Naive thymus-derived CD4-positive, alpha-beta T cell (primary cell): ENCODE measurements at places on chromosomes 4 and X. TPM values are rescaled to one million over a fixed set of nuclear protein-coding genes. Genes with fewer than 3 reads are reported as not detected.

The FHDC1 gene
- total RNA-seq: 0.08 and 0.10 TPM in 2 replicates

DNA sequence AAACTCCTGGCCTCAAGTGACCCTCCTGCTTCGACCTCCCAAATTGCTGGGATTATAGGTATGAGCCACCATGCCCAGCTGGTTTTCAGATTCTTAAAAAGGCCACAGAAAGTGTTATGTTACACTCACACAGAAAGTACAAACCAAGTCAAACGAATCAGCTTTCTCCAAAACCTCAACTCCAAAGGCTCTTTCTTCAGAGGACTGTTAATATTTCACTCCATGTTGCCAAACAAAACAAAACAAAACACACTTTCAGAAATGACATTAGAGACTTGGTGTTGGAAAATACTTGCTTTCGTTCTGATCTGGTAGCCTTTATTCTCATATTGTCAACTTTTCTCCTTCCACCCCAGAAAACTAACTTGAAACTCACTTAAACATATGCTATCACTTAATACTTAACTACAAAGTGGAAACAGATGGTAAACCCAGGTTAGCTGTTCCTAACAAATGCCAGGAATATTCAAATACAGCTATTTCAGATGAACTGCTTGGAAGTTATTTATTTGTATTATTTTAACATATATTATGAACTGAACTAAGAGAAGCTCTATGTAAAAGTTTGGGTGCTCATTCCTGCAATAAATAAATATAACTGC is 34.7 kb downstream of the RLIM start:
- H3K4me3 ChIP-seq: no peak overlapping the region
- no peak for DNase-seq
- H3K27ac ChIP-seq: no peak overlapping the region
- no peaks in the 10 kb centered on the region for H3K4me1 ChIP-seq
- H3K36me3 ChIP-seq: no peaks in the 10 kb centered on the region

DNA sequence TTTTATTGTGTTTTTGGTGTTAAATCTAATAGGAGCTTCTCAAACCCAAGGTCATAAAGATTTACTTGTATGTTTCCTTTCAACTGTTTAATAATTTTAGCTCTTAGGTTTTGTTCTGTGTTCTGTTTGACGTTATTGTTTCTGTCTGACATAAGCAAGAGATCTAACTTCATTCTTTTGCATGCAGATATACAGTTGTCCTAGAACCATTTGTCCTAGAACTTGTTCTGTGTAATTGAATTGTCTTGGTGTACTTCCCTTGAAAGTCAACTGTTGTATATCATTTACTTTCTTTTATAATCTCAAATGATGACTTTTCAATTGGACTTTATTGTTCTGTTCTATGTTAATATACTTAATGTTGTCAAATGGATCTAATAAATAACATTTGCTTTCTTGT is 977.1 kb downstream of the FAT4 start:
- H3K4me3 ChIP-seq: no peak overlapping the region
- no peak overlapping the region for H3K27ac ChIP-seq
- DNase-seq: no peak
- no peaks in the 10 kb centered on the region for H3K27me3 ChIP-seq

DNA sequence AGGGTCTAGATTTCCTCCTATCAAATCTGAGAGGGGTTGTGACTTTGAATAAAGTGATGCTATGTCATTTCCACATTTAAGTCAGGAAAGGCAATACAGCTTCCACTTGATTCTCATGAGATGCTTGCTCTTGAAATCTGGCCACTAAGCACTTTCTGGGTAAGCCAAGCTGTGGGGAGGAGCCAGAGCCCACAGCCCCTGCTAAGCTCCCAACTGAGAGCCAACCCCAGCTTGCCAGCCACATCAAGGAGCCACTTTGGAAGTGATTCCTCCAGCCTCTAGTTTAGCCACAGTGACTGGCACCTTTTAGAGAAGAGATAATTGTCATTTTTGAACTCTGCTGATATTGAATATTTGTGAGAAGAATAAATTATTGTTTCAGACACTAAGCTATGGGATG is 1441.5 kb upstream of the IGFBP7 start:
- DNase-seq: no peak
- no peak overlapping the region for H3K27ac ChIP-seq
- no peak overlapping the region for H3K4me3 ChIP-seq
- no peaks in the 10 kb centered on the region for H3K4me1 ChIP-seq
- H3K36me3 ChIP-seq: no peaks in the 10 kb centered on the region

DNA sequence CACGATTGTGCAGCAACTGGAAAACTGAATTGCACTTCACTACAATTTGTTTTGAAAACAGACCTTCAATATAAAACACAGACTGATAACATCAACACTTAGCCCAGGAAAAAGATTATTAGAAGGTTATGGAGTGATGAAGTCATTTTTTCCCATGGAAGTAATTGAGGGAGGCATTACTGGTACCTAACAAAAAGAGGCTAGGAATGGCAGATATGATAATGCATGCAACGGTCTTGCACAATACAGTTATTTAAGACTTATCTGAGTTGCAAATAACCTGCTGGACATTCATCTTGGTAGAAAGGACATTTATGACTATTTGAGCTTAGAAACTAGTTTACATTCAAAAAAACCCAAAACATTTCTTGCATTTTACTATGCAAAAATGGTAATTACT is 1031.9 kb downstream of the FAT4 start:
- H3K4me1 ChIP-seq: no peaks in the 10 kb centered on the region
- H3K27me3 ChIP-seq: no peaks in the 10 kb centered on the region
- no peak overlapping the region for H3K27ac ChIP-seq
- H3K4me3 ChIP-seq: no peak overlapping the region
- no peak for DNase-seq
- no peaks in the 10 kb centered on the region for H3K36me3 ChIP-seq

- H3K36me3 ChIP-seq: no peaks in the 10 kb centered on the region
- DNase-seq: peak; percentile 72
- peak within 1 kb of the TSS; percentile 81 for H3K4me3 ChIP-seq
- peaks cover 6% of the 10 kb centered on the region for H3K4me1 ChIP-seq
- H3K27ac ChIP-seq: peak within 1 kb of the TSS; percentile 88
- no peaks in the 10 kb centered on the region for H3K27me3 ChIP-seq
These were observed at the start of gene P2RY8 for GRCh38 chrX:1537031-1537715. P2RY8 (minus strand) TSS chrX:1537185; CDS start chrX:1466558, 70,627 bp downstream.

DNA sequence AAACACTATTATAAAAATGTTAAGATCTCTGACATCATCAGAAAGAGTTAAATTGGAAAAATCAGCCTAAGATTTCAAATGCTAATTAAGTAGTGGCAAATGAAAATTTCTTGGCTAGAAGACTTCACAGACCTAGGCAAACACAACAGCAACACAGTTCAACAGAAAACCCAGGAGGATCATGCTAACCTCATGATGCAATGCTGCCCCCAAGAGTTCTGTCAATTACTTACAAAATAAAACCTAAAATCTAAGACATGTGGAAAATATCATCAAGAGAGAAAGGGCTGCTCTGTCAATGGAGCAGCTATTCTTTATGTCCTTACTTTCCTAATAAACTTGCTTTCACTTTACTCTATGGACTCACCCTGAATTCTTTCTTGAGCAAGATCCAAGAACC is 21.0 kb downstream of the S100G start:
- no peaks in the 10 kb centered on the region for H3K36me3 ChIP-seq
- H3K4me3 ChIP-seq: no peak overlapping the region
- no peaks in the 10 kb centered on the region for H3K4me1 ChIP-seq
- DNase-seq: peak; percentile 57
- H3K27ac ChIP-seq: no peak overlapping the region
- no peaks in the 10 kb centered on the region for H3K27me3 ChIP-seq

DNA sequence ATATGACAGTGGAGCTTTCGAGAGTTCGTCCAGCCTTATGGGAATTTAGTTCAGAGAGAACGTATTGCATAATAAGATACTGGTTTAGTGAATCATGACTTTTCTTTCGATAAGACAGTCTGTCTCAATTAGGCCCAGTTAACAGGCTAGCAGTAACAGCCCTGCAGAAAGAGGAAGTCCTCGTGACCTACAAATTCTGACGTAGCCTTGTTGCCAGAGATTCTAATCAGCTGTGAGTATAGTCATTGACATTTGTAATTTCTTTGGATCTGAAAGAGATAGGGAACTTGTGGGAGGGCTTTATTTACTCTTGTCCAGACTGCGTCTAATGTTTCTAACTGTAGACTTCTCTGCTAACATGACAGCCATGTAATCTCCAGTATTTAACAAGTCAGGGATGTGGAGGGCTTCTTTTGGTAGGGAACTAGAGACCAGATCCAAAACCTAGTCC is 15.8 kb downstream of the ART3 start:
- no peaks in the 10 kb centered on the region for H3K36me3 ChIP-seq
- DNase-seq: no peak
- no peaks in the 10 kb centered on the region for H3K4me1 ChIP-seq
- no peaks in the 10 kb centered on the region for H3K27me3 ChIP-seq
- no peak overlapping the region for H3K4me3 ChIP-seq

GRCh38 chr4:36779601-36780000 is 464.9 kb upstream of the NWD2 start:
- no peaks in the 10 kb centered on the region for H3K36me3 ChIP-seq
- DNase-seq: no peak
- no peaks in the 10 kb centered on the region for H3K27me3 ChIP-seq
- H3K4me1 ChIP-seq: no peaks in the 10 kb centered on the region
- no peak overlapping the region for H3K4me3 ChIP-seq
- H3K27ac ChIP-seq: no peak overlapping the region

The NXF2 gene
- total RNA-seq: not detected

- no peak overlapping the region for H3K4me3 ChIP-seq
- H3K27me3 ChIP-seq: no peaks in the 10 kb centered on the region
- H3K4me1 ChIP-seq: peaks cover 3% of the 10 kb centered on the region
- DNase-seq: no peak
- H3K27ac ChIP-seq: no peak overlapping the region
These were observed 121.3 kb upstream of the WDR17 start for GRCh38 chr4:175944126-175944910.

The CPZ gene
- not detected for total RNA-seq

- H3K4me3 ChIP-seq: no peak overlapping the region
- no peaks in the 10 kb centered on the region for H3K27me3 ChIP-seq
- no peaks in the 10 kb centered on the region for H3K36me3 ChIP-seq
- H3K27ac ChIP-seq: no peak overlapping the region
These were observed 51.7 kb downstream of the PHF8 start for GRCh38 chrX:53992589-53992988.

The ITIH6 gene
- not detected for total RNA-seq

The HSFX4 gene
- total RNA-seq: not detected

DNA sequence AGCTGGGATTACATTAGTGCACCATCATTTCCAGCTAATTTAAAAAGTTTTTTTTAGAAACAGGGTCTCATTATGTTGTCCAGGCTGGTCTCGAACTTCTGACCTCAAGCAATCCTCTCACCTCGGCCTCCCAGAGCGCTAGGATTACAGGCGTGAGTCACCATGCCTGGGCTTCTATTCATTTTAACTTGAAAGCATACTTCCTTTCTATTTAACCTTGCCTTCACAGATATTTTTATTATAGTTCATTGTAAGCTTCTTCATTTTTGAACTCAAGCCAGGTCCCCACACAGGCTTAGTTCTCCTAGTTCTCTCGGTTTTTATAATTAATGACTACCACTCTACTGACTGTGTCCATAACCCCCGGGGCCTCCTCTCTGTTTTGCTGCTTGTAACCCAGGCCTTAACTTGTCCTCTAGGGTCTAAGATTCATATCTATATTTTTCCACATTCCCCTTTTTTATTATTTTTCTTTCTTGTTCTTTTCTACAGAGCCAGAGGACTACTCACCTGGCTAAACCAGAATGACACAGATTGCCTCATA is 50.7 kb downstream of the SNX12 start:
- no peak overlapping the region for H3K27ac ChIP-seq
- H3K4me3 ChIP-seq: no peak overlapping the region
- H3K4me1 ChIP-seq: no peaks in the 10 kb centered on the region

- no peaks in the 10 kb centered on the region for H3K4me1 ChIP-seq
- no peaks in the 10 kb centered on the region for H3K36me3 ChIP-seq
- no peaks in the 10 kb centered on the region for H3K27me3 ChIP-seq
These were observed 7.9 kb downstream of the SCLT1 start for GRCh38 chr4:129085472-129085871.

- H3K4me1 ChIP-seq: no peaks in the 10 kb centered on the region
- peak; percentile 20 for DNase-seq
- no peaks in the 10 kb centered on the region for H3K27me3 ChIP-seq
- H3K36me3 ChIP-seq: no peaks in the 10 kb centered on the region
- no peak overlapping the region for H3K27ac ChIP-seq
These were observed 133.4 kb downstream of the ATG4A start for GRCh38 chrX:108224727-108225621.

- no peak for DNase-seq
- H3K27ac ChIP-seq: no peak overlapping the region
- no peaks in the 10 kb centered on the region for H3K36me3 ChIP-seq
- no peak overlapping the region for H3K4me3 ChIP-seq
- H3K27me3 ChIP-seq: no peaks in the 10 kb centered on the region
- no peaks in the 10 kb centered on the region for H3K4me1 ChIP-seq
These were observed 260.8 kb upstream of the TENM3 start for GRCh38 chr4:181982437-181982836.

- no peaks in the 10 kb centered on the region for H3K36me3 ChIP-seq
- DNase-seq: no peak
- no peak overlapping the region for H3K4me3 ChIP-seq
- H3K4me1 ChIP-seq: no peaks in the 10 kb centered on the region
These were observed 77.0 kb downstream of the PAPSS1 start for GRCh38 chr4:107643021-107643420.

DNA sequence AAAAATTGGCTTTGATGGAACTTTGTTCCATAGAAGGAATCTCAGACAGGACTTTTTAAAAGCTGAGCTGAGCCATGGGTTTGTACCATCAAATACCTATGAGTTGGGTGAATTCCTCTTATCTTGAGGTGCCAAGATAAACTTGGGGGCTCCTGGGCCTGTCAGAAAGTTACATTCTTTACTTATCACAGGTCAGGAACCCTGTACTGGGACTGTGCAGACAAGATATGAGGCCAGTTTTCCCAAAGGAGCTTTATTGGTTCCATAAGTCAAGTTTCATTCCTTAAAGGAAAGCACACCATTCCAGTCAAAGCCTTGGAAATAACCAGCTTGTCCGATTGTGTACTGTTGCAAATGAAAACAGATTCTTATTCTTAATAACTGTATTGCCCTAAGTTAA is 72.4 kb upstream of the PACRGL start:
- H3K4me1 ChIP-seq: no peaks in the 10 kb centered on the region
- DNase-seq: no peak
- no peak overlapping the region for H3K4me3 ChIP-seq
- H3K36me3 ChIP-seq: no peaks in the 10 kb centered on the region
- H3K27me3 ChIP-seq: no peaks in the 10 kb centered on the region

The CFAP47 gene
- total RNA-seq: not detected in 2 replicates

DNA sequence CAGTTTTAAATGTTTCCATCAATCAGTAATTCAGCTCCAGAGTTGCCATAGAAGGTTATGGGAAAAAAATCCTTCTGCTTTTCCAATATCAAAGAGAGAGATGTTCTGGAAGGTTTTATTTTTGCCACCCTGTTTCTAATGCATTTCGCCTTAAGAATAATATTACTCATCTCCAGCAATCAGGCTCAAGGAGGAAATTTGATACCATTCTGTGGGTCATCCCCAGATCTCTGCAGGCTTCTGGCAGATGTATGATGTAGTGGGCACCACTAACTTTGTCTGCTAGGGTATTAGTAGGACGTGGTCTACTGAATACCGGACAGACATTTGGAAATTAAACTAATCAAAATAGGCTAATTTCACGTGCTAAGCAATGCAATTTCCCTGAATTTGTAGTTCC is 645.4 kb upstream of the TENM3 start:
- H3K36me3 ChIP-seq: no peaks in the 10 kb centered on the region
- no peaks in the 10 kb centered on the region for H3K27me3 ChIP-seq
- DNase-seq: no peak
- no peak overlapping the region for H3K27ac ChIP-seq
- H3K4me1 ChIP-seq: no peaks in the 10 kb centered on the region

- H3K27me3 ChIP-seq: no peaks in the 10 kb centered on the region
- DNase-seq: peak; percentile 22
- no peak overlapping the region for H3K4me3 ChIP-seq
- H3K36me3 ChIP-seq: no peaks in the 10 kb centered on the region
These were observed 209.3 kb downstream of the UGT8 start for GRCh38 chr4:114807759-114808404.
